C1 segment of cervical spinal cord (tissue), 14 donors: ENCODE measurements at places on chromosomes 7 and 10.

GRCh38 chr7:41882745-41883420 lies 180.0 kb upstream of the INHBA start:
- no peak for DNase-seq

DNA sequence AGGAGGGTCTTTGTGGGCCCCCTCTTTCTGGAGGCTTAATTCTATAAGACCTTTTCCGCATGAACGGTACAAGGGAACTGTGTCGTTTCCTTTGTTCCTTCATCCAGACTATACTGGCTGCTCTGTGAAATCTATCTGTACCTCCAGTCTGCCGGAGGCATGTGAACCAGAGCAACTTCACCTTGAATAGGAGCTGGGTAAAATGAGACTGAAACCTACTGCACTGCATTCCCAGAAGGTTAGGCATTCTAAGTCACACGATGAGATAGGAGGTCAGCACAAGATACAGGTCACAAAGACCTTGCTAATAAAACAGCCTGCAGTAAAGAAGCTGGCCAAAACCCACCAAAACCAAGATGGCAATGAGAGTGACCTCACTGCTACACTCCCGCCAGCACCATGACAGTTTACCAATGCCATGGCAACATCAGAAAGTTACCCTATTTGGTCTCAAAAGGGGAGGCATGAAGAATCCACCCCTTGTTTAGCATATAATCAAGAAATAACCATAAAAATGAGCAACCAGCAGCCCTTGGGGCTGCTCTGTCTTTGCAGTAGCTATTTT lies 36.8 kb upstream of the INPP5F start:
- DNase-seq: no peak

- DNase-seq: no peak
Observed at GRCh38 chr7:16463949-16464715, 1.4 kb downstream of the SOSTDC1 start.

GRCh38 chr10:29389935-29390334 lies 101.1 kb downstream of the LYZL1 start:
- DNase-seq: no peak

GRCh38 chr10:51399840-51400239 lies 299.6 kb downstream of the CSTF2T start:
- DNase-seq: no peak
